COR-L47 (cell line): ENCODE measurements at places on chromosomes 2 and 18.

- no peak for DNase-seq
Observed at GRCh38 chr18:57951117-57951796, 92.8 kb upstream of the NEDD4L start.

GRCh38 chr2:120540719-120541552 is 194.7 kb upstream of the GLI2 start:
- no peak for DNase-seq

- no peak for DNase-seq
Observed at GRCh38 chr2:14781142-14781541, 148.6 kb downstream of the LRATD1 start.

- no peak for DNase-seq
Observed at GRCh38 chr2:17442334-17442733, 75.9 kb downstream of the RAD51AP2 start.

DNA sequence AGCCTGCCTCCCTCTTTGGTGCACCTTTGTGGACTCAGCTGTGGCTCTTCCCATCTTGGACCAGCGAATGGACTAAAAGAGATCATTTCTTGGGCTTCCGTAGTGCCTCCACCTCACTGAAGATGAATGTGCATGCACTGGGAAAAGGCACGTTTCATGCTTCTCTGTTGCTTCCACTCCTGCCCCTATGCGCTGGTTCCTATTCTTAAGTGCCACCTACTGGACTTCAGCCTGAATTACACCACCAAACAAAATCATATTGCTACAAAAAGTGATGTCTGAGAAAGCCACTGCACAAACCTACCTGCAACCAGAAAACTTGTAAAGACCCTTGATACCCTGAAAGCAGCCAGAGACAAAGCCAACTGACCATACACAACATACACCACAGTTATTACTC is 695.6 kb downstream of the TSN start:
- DNase-seq = peak; percentile 31

DNA sequence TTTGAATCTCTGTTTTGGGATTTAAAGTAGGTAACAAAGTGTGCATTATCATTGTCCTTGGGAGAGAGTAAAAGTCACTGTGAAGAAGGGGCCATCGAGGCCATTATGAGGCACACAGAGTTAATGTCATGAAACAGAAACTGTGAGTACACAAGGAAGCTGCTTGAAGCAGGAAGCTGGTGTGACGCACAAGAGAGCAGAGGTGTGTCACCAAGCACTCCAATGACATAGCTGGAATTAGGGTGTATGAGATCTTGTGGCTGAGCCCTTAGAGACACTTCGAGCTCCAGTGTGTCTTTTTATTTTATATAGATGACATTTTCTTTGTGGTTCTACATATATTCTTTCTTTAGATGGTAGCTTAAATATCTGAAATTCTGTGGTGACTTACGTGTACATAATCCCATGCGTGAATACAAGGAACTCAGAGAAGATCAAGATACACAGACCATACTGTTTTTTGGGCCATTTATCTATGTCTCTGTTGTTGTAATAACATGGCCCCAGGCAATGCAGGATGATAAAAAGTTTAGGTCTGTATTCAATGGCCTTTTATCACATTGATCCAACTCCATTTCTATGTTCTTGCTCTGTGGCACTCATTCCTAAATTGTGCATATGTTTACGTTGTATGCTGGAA is 164.7 kb upstream of the FAM98A start:
- no peak for DNase-seq

GRCh38 chr2:227402959-227403358 is 15.2 kb upstream of the SCYGR1 start:
- no peak for DNase-seq

GRCh38 chr2:171407030-171407675 is 26.6 kb downstream of the METTL8 start:
- DNase-seq = no peak

- DNase-seq = no peak
Observed at GRCh38 chr2:203893840-203894239, 26.3 kb downstream of the CTLA4 start.

DNA sequence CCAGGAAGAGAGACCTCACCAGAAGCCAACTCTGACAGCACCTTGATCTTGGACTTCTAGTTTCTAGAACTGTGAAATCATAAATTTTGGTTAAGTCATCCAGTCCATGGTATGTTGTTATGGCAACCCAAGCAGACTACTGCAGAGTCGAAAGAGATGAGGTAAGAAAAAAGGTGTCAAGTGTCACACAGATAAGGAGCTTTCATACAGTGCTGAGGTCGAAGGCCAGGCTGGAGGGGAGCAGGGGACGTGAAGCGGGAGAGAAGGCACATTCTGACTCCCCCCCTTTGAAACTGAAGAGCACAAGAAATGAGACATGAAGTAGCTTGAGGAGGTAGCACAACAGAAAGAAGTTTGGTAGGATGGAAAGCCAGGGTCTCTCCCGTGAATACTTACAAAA is 110.4 kb downstream of the ALK start:
- DNase-seq = no peak

- DNase-seq = no peak
Observed at GRCh38 chr2:68536000-68536399, 68.6 kb downstream of the APLF start.

DNA sequence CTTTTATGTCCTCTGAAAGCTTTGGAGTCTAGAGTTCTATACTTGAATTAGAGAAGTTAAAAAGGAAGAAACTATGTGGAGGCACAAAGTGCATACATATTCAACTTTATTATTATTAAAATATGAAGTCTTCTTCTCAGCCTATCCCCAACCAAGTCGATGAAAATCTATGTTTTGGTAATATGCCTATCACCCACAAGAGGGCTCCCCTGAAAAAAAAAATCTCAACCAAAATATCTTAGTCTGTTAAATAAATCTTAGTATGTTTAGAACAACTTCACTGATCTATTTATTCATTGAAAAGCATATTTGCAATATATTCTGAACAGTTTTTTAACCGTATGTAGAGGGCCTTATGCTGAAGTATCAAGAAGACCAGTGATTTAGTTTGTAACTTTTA is 804.5 kb downstream of the TDRD15 start:
- DNase-seq = no peak

DNA sequence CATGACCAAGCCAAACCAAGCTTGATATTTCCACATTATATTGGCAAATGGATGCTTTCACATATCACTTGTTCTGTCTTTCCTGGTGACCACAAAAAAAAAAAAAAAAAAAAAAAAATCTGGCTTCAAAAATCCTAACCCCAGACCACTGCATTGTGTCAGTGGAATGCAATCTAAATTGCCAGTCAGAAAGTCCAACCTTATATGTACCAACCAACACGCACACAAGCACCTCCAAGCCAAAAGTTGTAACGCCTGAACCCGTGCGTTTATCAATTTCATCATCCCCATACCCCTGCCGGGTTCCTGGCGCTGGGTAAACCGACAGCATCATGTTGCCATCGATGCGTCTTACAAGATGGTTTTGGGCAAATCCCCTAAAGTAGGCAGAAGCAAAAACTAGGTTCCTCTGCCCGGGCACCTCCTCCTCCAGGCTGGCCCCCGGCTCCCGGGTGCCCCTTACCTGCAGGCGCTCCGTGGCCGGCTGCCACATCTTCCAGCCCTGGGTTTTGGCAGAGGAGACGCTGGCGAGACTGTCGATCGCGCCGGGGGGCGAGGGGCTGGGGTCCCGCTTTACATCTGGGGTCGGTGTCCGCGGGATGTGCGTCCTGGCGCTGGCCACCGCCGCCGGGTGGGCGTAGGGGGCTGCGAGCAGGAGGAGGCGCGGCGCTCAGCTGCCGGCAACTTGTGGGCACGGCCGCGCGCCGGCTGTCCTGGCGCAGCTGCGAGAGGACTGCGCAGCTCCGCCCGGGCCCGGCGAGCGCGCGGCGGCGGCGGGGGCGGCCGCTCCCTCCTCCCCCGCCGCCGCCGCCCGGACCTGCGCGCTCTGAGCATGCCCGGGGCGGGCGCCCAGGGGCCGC is at the start of gene PID1:
Gene PID1, minus strand, starts transcription at position 737 of the 860 bp plus-strand sequence. Its CDS starts 244 bp downstream, at position 493.
- DNase-seq = peak; percentile 12

DNA sequence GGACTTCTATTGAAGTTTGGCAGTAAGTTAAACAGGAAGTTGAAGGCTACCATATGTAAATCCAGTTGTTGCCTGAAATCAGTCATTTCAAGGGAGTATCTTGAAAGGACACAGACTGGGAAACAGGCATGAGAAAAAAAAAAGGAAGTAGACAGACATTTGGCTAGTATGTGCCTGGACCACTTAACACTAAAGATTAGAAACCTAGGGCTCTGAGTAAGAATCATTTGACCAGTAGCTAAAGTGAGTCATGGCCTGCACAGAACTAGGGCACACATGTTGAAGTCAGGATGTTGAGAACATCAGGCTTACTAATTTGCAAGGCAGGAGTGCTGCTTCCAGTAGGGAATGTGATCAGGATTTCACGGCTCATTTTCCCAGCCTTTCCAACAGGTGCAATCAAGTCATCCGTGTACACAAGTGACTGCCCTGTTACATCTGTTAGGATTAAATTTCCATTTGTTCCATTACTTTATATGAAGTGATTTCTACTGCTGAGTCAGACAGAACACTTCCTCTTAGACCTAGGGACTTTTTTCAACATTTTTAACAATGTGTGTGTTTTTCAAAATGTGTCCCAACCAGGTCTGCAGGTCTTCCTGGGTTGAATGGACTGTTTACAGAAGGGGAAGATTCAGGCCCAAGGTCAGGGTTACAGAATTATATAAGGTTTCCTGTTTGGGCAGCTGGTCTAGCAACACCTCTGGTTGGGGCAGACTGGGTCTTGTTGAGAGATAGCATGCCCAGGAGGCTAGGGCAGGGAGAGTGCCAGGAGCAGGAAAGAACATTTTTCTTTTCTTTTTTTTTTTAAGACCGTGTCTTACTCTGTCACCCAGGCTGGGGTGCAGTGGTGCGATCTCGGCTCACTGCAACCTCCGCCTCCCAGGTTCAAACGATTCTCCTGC is 145.6 kb downstream of the TGIF1 start:
- no peak for DNase-seq

DNA sequence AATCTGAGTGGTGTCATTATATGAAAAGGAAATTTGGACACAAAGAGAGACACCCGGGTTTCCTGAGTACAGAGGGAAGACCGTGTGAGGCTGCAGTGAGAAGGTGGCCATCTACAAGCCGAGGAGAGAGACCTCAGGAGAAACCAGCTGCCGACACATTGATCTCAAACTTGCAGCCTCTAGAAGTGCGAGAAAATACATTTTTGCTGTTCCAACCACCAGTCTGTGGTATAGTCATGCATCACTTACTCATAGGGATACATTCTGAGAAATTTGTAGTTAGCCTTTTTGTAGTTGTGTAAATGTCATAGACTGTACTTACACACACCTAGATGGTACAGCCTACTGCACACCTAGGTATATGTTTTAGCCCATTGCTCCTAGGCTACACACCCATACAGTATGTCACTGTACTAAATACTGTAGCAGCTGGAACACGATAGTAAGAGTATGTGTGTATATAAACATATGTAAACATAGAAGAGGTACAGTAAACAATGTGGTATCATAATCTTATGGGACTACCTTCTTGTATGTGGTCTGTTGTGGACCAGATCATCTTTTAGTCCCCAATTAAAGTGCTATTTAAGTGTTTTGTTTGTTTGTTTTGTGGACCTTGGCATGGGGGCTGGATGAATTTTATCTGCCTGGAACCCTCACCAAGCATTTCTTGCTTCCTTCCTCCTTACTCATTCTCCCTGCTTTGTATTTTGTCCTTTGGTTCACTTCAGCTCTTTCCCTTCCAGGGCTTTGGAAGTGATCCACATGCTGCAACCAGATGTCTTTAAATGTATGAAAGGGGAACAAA is 38.3 kb upstream of the SESTD1 start:
- no peak for DNase-seq

DNA sequence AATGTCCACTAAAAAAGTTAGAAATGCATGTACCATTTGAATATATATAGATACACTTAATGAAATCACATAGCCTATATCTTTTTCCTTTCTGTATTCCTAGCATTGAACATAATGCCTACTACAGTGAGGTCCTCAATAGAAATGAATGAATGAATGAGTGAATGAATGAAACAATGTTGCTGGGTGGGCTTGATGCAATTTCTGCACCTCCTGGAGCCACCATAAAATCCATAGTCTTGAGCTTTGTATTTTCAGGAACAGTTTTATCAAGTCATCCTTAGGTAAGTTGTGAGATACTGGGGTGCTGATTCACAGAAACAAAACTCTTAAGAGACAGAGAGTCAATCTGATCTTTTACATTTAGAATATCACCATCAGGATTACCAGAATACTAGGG is 3.3 kb downstream of the CFAP53 start:
- no peak for DNase-seq

DNA sequence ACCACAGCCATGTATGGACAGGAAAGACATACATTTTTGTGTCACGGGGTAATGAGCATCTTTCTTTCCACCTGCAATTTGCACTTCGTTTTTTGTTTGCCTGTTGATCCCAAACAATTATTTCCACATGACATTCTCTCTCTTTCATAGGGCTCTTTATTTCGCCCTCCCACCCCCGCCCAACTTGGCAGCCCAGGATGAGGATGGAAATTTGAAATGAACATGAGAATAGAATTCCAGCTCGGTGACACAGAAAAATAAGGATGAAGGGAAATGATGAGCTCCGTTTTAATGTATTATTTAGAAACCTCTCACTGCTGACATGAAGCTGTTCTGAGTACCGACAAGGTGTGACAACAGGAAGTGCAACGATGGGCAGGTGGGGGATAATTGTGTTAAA is 443.3 kb downstream of the SOCS6 start:
- peak; percentile 83 for DNase-seq

- peak; percentile 38 for DNase-seq
Observed at GRCh38 chr2:110903548-110903947, 171.2 kb downstream of the ACOXL start.

- no peak for DNase-seq
Observed at GRCh38 chr18:361100-361732, 93.4 kb upstream of the THOC1 start.

- no peak for DNase-seq
Observed at GRCh38 chr2:231359441-231359840, 36.1 kb upstream of the B3GNT7 start.

DNA sequence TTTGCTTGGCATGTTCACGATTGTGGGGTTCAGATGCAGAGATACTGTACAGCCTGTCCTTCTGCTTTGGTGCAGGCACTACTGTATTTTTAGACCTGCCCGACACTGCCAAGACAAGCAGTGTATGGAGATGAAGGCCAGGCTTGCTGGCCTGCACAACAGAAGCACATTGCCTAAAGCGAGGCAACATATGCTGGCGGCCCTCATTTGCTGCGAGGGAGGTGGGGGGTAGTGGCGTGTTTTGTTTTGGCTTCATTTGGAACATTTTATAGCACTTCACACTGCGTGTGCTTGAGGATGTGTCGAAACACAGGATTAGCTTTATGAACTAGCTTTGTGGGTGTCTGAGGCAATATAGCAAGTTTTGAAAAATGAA is 27.0 kb downstream of the TMEM182 start:
- no peak for DNase-seq

DNA sequence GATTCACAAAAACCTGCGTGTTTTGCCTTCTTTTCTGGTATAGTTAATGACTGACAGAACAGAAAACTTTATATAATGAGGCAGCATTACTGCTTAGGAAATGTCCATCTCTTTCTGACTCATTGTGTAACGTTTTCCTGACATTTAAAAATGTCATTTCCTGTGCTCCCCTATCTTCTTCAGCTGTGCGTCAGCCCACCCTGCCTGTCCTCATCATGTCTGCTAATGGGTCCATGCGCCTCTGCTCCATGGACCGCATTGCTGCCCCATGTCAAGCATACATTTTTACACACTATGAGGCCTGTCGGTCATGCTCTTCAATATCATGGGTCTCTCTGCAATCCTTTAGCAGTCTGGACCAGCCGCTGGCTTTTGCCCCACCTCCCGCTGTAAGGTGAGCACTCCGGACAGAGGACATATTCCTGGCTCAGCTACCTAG is 234.3 kb downstream of the CDCA7 start:
- DNase-seq = no peak
